KBM-7 (cell line): ENCODE measurements at places on chromosomes 3 and 15.

DNA sequence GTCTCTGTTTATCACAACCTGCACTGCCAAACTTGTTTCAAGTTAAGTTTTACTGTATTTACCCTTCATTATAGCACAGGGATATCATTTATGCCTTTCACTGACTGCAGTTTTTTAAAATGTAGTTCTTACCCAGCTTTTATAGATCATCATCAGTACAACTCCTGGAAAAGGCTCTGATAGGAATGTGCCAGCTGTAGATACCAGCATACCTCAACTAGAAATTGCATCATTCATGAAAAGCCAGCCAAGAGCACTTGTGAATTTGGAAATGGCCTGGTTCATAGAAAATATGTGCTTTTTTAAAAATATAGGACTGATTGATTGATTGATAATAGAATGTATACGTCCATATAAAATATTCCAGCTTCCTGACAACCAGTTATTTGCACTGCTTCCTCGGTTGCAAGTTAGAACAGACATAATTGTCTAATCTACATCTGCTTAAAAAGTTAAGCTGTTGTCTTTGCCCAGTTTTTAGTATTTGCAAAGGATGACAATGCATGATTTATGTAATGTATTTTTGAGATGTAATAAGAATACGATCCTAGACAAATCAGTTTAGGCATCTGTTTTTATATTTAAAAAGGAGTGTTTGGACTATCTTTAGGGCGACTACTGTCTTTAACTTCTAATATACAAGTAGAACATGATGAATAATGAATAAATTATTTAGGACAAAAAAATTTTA is 58.5 kb downstream of the DCUN1D1 start:
- no peak for DNase-seq

DNA sequence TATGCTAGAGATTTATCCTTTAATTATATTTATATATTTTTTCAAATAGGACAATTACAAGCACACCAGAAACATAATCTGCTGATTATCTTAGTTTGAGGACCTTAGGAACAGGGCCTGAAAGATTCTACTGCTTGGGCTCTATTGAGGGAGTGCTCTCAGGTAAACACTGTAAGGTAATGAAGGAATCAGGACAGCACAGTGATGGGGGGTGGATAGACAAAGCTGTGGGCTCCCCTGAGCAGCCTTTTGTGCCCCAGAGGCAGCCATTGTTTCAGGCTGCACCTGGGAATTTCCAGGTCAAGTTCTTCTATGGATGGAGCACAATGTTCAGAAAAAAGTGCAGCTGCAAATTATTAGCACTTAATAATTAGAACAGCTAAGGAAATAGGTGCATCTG is 848.0 kb upstream of the CADM2 start:
- no peak for DNase-seq

GRCh38 chr3:74267131-74267530 is 347.3 kb downstream of the CNTN3 start:
- DNase-seq = no peak

- DNase-seq = no peak
Observed at GRCh38 chr15:79643393-79643792, 211.3 kb downstream of the MINAR1 start.

GRCh38 chr3:59192473-59192872 is 142.6 kb upstream of the CFAP20DC start:
- no peak for DNase-seq

GRCh38 chr15:45431511-45431910 is 53.2 kb upstream of the GATM start:
- DNase-seq = no peak

DNA sequence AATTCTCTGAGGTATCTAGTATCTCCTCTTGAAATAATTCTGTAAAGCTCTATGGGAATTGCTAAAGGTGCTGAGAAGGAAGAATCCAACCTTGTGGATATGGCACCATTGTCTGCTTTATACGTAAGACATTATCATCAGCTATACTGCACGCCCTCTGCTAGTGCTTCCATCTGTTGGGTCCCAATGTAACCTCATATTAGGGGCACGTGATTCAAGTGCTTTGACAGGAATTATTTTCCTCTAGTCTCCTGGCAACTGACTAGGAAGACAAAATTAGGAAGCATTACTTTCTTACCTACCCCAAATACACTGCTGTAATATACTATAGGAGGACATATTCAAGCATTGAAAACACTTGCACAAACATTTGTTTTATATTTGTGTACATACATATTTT is 24.0 kb downstream of the COPS2 start:
- no peak for DNase-seq

GRCh38 chr3:126852511-126852910 is 130.4 kb upstream of the PLXNA1 start:
- DNase-seq = no peak

DNA sequence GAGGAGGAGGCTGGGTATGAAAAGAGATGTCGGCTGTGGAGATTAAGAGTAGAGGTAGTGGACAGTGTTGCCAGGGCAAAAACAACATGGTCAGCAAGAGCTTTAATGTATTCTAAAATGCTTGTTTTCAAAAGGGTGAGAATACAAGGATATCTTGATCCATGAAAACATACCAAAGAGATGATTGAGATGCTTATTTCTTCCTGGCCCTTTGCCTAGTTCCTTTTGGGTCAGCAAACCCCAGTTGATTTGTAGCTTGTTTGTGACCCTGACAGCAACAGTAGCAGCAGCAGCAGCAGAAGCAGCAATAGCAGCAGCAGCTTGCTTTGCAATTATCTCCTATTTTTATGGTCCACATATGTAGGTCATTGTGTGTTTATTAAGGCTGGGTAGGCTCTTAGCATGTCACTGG is 337.3 kb downstream of the LPP start:
- DNase-seq = no peak

GRCh38 chr3:98777801-98778220 is 14.7 kb downstream of the ST3GAL6 start:
- DNase-seq = no peak

DNA sequence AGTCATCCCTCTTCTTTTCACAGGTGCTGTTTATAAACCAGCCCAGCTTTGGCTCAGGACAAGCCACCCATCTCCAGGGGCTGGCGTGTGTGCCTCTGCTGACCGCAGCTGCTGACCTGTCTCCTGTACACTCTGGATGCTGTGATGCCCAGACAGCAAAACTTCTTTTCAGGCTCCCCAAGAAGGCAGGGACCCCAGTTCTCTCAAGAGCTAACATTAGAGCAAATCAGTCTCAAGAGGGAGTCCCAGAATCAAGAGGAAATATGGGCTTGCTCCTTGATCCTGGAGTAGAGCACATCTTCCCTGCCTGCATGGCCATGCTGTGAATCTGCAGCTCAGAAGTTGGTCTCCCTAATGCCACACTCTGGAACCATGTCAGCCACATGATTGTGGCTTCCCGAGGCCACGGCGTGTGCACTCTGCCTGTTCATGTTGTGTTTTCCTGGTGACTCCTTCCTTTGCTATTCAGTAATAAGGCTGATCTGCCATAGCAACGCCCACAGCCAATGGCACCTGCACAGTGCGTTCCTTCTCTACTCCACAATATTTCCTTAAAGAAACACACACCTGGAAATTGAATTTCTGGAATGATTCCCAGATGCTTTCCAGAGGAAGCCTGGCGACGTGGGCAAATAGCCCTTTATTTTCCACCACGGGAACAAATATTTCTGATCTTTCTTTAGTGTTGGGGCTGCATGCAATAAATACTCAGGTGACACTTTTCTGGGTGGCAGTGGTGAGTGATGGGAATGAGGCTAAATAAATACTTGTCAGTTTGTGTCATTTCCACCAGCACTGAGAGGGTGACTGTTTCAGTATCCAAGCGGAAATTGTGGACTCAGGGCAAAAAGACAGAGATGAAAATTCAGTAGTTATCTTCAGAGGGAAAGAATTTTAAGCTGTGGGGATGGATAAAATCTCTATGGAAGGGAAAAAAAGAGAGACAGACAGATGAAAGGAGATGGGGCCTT is 21.9 kb upstream of the THSD4 start:
- no peak for DNase-seq

DNA sequence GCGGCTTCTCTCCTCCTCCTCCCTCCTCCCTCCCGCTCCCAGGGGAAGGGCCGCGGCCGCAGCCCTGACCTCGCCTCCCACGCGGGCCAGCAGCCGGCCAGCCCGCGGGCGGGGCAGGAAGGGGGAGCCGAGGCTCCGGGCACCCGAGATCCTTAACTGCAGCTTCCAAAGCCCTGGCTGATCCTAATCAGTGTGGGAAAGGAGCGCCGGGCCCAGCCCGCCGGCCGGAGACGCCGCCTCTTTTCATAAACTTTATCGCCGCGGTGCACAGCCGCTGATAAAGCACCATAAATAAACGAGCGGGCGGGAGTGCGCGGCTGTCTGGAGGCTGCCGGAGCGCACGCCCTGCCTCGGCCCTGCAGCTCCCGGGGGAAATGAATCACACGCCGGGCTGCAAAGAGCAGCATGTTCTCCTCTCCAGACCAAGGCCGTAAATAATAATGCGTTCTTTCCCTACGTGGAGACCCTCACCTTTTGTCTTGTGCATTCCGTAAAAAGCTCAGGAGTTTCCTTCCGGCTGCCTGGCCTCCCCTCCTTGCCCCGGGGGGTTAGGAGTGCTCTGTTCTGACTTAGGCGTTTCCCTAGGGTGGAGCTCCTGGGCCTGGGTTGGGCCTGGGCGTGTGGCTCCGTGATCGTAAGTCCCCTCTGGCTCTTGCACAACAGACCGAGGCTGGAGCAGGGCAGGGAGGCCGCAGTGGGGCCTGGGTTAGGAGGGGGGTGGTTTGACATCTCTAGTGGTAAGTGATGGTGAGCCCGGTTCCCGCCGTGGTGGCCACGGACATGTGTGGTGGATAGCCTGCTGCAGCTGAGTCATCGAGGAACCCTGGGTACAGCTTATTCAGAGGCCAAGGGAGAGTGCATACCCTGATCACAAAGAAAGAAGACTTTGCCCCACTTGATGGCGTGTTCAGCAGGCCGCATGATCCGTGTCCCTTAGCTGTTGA is 132.6 kb upstream of the HES1 start:
- peak; percentile 80 for DNase-seq

GRCh38 chr15:32685576-32685975 is 32.2 kb upstream of the GREM1 start:
- DNase-seq = no peak

- DNase-seq = no peak
Observed at GRCh38 chr3:149468504-149469212, 5.8 kb upstream of the TM4SF4 start.

DNA sequence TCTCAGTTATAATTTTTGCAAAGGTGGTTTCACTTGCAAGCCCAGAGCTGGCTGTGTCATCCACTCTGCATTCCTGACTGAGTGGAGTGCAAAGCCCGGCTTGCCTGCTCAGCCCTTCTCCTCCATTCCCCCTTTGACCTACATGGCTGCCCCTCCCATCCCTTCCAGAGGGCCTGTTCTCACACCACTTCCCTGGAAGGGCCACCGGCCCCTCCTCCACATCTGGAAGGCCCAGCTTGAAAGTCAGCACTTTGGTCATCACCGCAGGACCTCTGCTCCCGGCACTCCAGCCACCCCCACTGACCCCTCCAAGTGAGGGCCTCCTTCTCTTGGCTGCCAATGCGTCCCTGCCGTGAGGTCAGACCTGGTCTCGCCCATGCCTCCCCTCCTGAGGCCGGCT is 74.1 kb upstream of the RNF7 start:
- no peak for DNase-seq
